ENCODE measurements at places on chromosomes 12 and 14.

DNA sequence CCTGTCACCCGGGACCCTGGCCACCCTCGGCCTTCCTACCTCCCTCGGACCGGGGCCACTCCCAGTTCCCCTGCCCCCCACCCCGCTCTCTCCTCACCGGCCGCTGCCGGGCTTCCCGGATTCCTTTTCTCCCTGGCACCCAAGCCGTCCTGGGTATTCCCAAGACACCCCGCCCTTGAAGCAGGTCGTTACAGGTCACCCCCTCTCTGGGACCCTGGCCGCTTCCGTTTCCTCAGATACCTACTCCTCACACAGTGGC lies 493 bp downstream of the NUMB start:
- peak; percentile 40 for DNase-seq

- no peak for DNase-seq
These were observed 27.3 kb upstream of the EMP1 start for GRCh38 chr12:13169272-13169671.

DNA sequence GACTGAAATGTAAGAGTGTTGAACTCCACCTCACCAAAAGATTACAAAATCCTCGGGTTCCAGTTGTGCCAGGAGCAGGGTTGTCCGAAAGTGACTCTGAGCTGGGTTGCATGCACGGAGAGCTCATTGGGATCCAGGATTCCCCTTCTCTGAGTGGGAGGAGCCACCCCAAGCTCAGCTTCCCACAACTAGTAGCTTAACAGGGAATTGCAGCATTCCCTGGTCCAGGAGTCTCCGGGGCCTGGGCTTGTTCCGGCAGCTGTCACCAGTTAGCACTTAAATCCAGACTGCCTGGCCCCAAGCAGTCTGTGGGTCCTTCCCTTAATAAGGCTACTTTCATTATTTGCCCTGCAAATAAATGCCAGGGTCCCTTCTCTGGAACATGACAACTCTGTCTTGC lies 50.1 kb downstream of the CD9 start:
- DNase-seq, result no peak

DNA sequence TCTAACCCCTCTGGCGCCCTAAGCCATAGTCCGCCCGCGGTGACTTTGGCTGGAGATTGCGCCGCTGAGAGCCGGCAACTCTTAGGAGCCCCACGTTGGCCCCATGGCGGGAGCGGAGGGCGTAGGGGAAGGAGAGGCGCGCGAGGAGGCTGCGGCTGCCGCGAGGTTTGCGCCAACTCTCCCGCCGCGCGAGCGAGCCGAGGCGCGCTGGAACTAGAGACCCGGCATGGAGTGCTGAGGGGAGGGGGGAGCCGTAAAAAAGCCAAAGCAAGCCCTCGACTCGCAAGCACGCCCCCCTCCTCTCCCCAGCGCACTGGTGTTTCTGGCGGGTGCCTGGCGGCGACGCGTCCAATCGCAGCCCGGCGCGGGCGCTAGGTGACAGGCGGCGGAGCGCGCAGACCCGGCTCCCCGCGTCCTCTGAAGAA lies at the start of gene SYT10:
Gene SYT10, minus strand, starts transcription at position 233 of the 425 bp plus-strand sequence. CDS start 297 bp downstream, outside the sequence.
- DNase-seq, result no peak

DNA sequence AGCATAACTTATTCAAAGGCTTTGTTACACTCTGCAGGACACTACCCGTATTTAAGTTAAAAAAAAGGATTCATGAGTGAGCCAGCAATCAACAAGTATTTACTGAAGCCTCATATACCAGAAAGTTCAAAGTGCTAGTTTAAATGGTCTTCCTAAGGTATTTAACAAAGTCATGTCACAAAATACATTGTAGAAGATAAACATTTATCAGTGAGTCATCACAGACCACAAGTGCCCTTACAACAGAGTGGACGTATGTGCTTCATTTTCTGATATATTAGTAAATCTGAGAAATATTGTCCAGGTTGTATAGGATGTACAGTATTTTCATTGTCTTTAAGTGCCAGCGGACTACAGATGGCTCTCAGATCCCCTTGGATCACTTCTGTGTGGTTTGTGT lies 24.2 kb downstream of the FLRT2 start:
- DNase-seq, result no peak

- DNase-seq, result no peak
These were observed 29.0 kb downstream of the ADGRD1 start for GRCh38 chr12:130982565-130983225.

- DNase-seq, result no peak
These were observed 41.9 kb downstream of the EID3 start for GRCh38 chr12:104345234-104346066.

DNA sequence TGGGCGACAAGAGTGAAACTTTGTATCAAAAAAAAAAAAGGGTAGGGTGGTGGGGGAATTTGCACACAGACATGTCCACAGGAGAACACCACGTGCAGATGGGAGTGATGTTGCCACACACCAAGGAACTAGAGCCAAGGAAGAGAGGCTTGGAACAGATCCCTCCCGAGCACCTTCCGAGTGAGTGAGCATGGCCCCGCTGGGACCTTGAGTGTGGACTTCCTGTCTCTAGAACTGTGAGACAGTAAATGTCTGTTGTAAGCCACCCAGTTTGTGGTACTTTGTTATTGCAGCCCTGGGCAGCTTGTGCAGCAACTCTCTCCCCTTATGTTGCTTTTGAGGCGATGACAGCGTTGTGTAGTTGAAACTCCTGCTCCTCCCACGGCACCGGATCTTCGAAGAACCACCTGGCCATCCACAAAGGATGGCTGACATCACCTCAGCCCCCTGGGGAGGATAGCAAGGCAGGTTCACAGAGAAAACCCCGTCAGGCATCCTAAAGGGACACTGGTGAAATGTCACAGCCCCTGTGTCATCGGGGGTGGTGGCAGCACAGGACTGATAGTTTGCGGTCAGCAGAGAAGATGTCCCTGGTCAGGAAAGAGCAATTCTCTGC lies 54.7 kb upstream of the PLEKHG3 start:
- peak; percentile 38 for DNase-seq

- DNase-seq, result no peak
These were observed 17.0 kb downstream of the VCPKMT start for GRCh38 chr14:50099335-50099734.

DNA sequence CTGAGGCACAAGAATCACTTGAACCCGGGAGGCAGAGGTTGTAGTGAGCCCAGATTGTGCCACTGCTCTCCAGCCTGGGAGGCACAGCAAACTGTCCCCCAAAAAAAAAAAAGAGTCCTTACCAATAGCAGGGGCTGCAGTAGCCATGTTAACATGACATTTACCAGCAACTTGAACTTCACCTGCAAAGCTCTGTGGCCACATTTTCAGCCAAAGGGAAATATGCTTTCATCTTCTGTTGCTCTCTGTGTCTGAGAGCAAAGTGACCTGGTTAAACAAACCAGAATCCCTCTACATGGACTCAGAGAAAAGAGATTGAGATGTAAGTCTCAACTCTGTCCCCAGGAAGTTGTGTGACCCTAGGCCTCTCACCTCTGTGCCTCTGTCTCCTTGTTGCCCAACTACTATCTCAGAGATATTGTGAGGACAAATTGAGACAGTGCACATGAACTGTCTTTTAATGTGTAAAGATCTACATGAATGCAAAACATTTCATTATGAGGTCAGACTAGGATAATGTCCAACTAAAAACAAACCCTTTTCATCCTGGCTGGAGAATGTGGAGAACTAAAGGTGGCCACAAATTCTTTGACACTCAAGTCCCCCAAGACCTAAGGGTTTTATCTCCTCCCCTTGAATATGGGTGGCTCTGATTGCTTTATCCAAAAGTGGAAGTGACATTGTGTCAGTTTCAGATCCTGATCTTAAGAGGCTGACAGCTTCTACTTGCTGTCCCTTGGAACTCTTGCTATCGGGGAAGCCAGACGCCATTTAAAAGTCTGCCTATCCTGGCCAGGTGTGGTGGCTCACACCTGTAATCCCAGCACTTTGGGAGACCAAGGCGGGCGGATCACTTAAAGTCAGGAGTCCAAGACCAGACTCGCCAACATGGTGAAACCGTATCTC lies 24.7 kb upstream of the P2RX4 start:
- DNase-seq, result no peak

- DNase-seq, result no peak
These were observed 25.7 kb downstream of the TBC1D15 start for GRCh38 chr12:71865166-71865713.

DNA sequence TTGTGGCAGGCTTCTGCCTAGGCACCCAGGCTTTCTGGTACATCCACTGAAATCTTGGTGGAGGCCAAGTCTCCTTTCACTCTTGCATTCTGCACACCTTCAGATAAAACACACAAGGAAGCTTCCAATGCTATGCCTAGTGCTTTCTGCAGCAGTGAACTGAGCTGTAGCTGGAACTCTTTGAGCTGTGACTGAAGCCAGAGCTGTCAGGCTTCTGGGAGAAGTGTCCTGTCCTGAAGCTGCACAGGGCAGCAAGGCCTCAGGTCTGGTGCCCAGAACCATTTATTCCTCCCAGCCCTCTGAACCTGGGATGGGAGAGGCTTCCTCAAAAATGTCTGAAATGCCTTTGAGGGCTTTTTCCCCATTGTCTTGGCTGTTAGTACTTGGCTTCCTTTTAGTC lies 941.7 kb downstream of the LRFN5 start:
- DNase-seq, result no peak

GRCh38 chr14:95477411-95478269 lies 38.8 kb downstream of the SYNE3 start:
- DNase-seq, result no peak

- DNase-seq, result no peak
These were observed 12.6 kb downstream of the R3HDM2 start for GRCh38 chr12:57418255-57418654.

GRCh38 chr12:49227713-49228112 lies 37.2 kb upstream of the TUBA1C start:
- no peak for DNase-seq

- peak; percentile 75 for DNase-seq
These were observed 25.6 kb downstream of the SYNE3 start for GRCh38 chr14:95490727-95491451.

- DNase-seq, result no peak
These were observed 12.8 kb downstream of the STX2 start for GRCh38 chr12:130826151-130826801.

GRCh38 chr12:44847403-44847802 lies 28.7 kb downstream of the NELL2 start:
- no peak for DNase-seq

DNA sequence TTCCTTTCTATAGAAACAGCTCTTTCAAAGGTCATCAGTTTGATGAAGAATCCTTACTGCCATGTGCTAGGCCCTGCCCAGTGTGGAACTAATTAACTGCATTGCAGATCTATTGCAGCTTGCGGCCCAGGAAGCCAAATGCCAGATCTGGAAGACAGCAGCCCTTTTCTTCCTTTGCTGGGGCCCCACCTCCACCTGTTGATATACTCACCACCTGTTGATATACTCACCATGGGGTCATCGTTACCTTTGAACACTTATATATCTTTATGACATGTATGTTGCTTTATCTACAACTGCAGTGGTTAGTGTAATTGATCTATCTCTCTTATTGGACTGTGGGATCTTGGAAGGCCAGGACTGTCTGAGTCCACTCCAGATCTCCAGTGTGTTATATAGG lies 292.5 kb downstream of the ATP23 start:
- no peak for DNase-seq

DNA sequence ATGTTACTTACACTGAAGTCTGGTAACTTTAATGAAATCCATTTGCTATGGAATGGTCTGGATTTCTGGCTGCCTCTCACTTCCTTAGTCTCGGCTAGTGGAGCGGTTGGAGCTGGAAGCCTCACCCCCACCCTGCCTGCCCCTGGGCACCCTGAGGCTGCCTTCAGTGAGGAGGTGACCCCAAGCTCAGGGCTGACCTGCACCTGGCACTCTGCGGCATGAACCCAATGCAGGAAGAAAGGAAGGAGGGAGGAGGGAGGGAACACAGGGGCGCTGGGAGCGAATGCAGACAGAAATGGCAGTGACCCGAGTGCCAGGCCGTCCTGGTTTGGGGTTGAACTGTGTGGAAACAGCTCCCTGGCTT lies 353.1 kb downstream of the TMEM121 start:
- DNase-seq, result no peak

- DNase-seq, result no peak
These were observed 258.6 kb upstream of the TMPO start for GRCh38 chr12:98256830-98257229.

DNA sequence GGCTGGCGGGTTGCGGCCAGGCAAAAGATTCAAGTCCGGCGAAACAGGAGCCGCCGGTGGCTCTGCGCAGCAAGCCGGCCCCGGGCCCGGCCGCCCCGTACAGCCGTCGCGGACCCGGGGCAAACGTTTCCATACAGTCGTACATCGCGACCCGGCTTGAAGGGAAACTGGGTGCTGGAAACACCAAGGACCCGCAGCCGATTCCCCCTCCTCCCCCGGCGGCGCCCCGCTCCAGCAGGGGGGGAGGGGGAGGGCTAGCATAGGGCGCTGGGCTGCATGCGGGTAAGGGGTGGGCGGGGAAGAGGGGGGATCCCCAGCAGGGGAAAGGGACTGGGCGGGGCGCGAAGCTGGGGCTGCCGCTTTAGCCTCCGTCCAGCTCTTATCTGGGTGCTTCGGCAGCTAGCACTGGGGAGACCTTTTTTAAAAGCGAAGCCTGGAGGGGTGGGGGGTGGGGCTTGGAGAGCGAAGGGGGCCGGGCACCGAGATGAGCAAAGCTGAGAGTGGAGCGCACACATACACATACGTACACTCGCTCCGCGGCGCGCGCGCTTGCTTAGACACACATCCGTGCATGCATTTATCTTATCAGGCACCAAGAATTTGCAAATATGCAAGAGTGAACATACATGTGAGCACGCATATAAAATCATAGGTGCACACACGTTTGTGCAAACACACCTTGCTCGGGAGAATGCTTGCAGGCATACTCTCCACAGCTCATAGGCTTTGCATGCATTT lies 11.9 kb downstream of the RARG start:
- no peak for DNase-seq

GRCh38 chr12:78490861-78491260 lies 373.7 kb upstream of the SYT1 start:
- DNase-seq, result no peak

DNA sequence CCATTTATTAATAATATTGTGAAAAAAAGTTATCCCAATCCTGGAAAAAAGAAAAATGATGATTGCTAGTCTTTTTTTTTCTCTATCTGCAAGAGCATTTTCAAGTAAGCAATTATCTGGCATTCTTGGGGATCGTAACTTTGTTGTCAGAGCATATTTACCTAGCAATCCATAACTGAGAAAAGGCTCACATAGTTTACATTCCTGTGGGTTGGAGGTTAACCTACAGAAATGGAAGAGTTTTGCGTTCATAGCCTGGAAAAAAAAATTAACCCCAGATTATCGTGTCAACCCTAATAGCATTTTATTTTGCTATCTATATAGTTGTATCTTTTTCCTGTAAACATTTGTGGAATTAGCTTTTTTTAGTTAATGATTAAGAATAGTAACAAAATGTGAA lies 292.3 kb downstream of the DAD1 start:
- no peak for DNase-seq

DNA sequence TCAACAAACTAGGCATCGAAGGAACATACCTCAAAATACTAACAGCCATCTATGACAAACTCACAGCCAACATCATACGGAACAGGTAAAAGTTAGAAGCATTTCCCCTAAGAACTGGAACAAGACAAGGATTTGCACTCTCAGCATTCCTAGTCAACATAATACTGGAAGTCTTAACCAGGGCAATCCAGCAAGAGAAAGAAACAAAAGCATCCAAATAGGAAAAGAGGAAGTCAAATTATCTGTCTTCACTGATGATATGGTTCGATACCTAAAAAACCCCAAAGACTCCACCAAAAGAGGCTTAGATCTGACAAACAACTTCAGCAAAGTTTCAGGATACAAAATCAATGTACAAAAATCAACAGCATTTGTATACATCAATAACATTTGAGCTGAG lies 32.5 kb downstream of the CCDC38 start:
- no peak for DNase-seq

GRCh38 chr14:26598081-26598671 lies 343 bp upstream of the NOVA1 start:
- peak; percentile 84 for DNase-seq

- no peak for DNase-seq
These were observed 224.3 kb downstream of the GXYLT1 start for GRCh38 chr12:41920355-41920754.
